ENCODE measurements at places on chromosomes 6 and 20.

GRCh38 chr6:137589067-137589848 lies 95.1 kb upstream of the OLIG3 start:
- H3K27ac ChIP-seq = no peak overlapping the region
- H3K4me1 ChIP-seq = no peaks in the 10 kb centered on the region
- H3K4me3 ChIP-seq = no peak overlapping the region
- H3K27me3 ChIP-seq = no peaks in the 10 kb centered on the region
- DNase-seq = peak; percentile 53
- no peaks in the 10 kb centered on the region for H3K36me3 ChIP-seq

GRCh38 chr6:133396984-133397348 lies 155.8 kb downstream of the EYA4 start:
- no peaks in the 10 kb centered on the region for H3K27me3 ChIP-seq
- no peaks in the 10 kb centered on the region for H3K4me1 ChIP-seq
- no peaks in the 10 kb centered on the region for H3K36me3 ChIP-seq
- no peak for DNase-seq
- H3K27ac ChIP-seq = no peak overlapping the region

DNA sequence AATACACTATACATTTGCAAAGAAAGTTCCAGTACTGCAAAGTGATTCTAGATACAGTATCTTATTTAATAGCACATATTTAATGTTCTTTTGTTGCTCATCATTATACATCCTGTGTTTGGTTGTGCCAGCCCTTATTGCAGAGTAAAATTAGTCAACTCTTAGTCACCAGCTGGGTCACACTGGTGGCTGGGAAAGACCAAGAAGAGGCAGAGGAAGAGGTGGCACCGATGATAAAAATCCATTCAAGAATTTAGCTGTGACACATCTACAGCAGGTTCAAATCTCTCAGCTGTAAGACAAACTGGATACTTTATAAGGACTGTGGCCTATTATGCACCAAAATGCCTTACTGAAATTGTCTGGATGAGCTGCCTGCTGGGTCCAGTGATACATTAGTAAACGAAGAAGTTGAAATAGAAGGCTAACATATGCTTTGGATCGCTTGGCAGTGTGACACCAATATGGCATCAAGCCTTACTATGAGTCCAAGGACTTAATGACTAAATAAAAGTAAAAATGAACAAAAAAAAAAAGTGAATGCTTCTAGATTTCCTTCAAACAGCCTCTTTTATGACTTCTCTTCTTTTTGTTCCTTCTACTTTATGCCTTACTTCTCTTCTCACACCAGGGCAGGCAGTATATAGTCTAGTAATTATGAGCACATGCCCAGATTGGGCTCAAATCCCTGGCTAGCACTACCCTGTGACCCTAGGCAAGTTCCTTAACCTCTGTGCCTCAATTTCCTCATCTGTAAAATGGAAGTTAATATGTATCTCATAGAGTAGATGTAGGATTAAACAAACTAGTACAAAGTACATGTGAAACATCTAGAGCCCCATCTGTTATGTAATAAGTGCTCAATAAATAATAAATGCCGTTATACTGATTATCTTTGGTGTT lies 29.4 kb upstream of the RNF8 start:
- peaks cover 18% of the 10 kb centered on the region for H3K4me1 ChIP-seq
- no peaks in the 10 kb centered on the region for H3K27me3 ChIP-seq
- H3K27ac ChIP-seq = peak overlapping the region; percentile 29
- DNase-seq = peak; percentile 91

- no peaks in the 10 kb centered on the region for H3K27me3 ChIP-seq
- H3K4me3 ChIP-seq = no peak overlapping the region
Measured at GRCh38 chr20:59161721-59162120, 1.9 kb upstream of the ZNF831 start.

DNA sequence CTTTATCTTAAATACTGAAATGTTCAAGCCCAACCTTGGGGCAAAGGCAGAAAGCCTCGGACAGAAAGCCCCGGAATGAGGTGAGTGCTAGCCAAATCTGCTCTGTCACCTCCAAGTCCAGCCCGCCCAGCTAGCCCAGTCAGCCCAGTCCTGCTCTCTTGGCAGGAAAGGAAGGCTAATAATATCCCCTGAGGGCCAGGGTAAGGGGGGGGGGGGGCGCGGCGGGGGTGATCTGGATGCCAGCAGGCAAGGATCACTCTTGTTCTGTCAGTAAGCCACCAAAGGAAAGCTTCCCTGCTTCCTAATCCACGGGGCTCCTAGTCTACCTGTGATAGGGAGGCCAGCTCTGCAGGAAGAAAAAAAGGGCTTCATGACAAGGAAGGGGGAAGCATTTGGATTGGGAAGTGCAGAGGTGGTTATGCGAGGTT lies 1.1 kb downstream of the NDRG3 start:
- DNase-seq = peak; percentile 95
- H3K27me3 ChIP-seq = no peaks in the 10 kb centered on the region
- H3K4me1 ChIP-seq = peaks cover 14% of the 10 kb centered on the region
- no peak overlapping the region for H3K27ac ChIP-seq

DNA sequence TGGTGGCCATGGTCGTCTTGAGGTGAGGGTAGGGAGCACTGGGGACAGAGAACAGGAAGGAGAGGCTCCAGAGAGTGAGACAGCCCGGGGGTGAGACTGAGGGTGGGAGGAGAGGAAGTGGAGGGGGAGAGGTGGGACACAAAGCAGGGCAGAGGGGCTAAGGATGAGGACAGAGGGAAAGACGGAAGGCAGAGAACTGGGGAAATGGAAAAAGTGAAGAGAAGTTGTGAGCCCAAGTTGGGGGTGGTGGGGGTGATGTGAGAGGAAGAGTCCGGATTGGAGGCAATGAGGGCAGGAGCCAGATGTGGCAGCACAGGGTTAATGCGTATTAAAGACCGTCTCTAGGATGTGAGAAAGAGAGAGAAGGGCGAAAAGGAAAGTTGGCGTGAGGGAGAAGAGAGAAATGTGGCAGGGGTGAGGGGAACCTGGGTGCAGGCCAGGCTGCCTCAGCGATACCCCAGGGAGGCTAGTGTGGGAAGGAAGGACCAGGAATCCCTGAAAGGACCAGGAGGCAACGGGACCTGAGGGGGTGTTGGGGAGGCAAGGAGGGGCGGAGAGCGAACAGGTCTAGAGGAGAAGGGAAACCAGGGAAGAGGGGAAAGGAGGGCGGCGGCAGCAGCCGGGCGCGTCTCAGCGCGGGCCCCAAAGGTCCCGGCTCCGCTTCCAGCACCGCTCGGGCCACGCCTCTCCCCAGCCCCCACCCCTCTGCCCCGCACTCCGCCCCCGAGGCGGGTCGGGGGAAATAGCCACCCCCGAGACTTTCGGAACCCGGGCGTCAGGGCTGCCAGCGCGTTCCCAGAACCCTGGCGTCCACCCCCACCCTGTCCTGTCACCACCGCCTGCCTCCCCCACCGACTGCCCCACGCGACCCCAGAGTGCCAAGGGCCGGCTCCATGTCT lies at the start of gene PPP1R18:
PPP1R18 (minus strand) TSS at position 637 of the 899 bp plus-strand sequence; CDS start at position 10, 627 bp downstream.
- H3K4me3 ChIP-seq = peak within 1 kb of the TSS; percentile 96
- H3K4me1 ChIP-seq = peaks cover 55% of the 10 kb centered on the region
- DNase-seq = peak; percentile 93
- H3K27me3 ChIP-seq = no peaks in the 10 kb centered on the region
